ENCODE measurements at places on chromosomes 1 and 21.

GRCh38 chr1:184648160-184648855 is 106.3 kb downstream of the EDEM3 start:
- DNase-seq, result no peak

DNA sequence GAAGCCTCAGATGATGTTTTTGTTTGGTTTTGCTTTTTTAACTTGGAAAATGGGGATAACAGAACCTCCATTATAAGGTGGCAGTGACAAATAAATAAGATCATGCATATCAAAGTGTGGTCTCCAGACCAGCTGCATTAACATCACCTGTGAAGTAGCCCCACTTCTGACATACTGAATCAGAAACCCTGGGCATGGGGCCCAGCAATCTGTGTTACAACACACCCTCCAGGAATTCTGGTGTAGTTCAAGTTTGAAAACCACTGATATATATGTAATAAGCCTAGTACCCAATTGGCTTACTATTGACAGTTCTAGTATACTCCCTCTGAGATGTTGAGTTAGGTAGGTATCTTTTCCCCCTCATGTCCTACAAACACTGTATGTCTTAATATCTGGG is 24.1 kb upstream of the RNF19B start:
- DNase-seq, result peak; percentile 79

GRCh38 chr1:156933136-156933535 is 12.7 kb downstream of the LRRC71 start:
- DNase-seq, result no peak

DNA sequence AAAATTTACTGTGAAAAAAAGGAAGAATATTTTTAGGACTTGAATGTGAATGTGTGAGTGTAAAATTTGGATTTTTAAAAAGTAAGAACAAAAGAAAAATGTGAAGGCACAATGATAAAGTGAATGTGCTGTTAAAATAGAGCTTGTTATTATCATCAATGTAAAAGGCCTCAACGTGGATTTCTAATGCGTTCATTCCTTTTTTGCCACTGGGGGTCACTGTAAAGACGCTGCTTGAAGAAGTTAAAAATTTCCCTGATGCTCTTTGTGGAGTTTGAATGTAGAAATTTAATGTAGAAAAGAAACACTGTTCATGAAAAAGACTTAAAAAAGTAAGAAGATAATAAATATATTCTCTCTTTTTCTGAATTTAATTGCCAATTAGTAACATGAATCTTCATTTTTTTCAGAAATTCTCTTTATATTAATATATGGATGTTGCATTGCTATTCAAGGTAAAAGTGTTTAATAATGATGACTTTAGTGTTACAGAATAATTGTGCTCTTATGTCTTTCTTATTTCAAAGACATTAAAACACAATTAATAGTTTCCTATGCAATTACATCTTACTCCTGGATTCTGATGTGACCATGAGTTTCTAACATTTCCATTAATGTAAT is 161.5 kb downstream of the DNM3 start:
- peak; percentile 71 for DNase-seq

GRCh38 chr21:32329776-32330175 is 31.1 kb downstream of the MRAP start:
- DNase-seq, result no peak

GRCh38 chr1:223010582-223011504 is 132.2 kb downstream of the TLR5 start:
- peak; percentile 29 for DNase-seq

DNA sequence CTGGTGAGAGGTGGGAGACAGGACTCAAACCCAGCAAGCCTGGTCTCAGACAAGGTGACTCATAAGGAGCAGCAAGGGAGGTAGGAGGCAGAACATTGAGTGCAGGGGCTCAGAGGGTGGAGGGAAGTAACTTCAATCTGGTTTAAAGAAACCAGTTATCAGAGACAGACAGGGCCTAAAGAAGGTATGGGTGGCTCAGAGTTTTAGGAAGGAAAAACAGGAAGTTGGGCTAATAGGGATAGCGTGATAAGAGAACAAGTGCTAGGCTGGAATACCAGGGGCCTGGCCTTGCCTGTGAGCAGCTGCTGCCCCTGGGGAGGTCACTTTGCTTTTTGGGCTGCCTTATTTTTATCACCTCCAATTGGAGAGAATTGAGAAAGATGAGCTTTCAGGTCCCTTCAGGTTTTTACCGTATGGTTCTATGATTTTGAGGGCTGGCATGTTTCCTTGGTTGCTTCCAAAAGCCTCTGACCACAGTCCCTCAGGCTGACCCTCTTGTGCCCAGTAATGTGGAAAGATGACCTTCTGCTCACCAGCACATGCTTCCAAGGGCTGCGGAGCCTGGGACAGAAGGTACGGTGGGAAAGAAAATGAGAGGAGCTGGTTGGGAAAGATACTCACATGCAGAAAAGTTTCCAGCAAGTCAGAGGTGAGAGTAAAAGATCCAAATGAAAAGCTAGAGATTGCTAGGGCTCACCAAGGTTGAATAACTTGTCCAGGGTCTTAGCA is 77.0 kb downstream of the DDR2 start:
- DNase-seq, result no peak

- DNase-seq, result peak; percentile 84
Observed at GRCh38 chr1:225652729-225653462, at the start of gene ENAH. ENAH (minus strand) TSS chr1:225653123; CDS start chr1:225652690, 433 bp downstream.

Measured in AG10803 (cell line).